NCI-H1930 (cell line): ENCODE measurements at places on chromosomes 3 and 15.

DNA sequence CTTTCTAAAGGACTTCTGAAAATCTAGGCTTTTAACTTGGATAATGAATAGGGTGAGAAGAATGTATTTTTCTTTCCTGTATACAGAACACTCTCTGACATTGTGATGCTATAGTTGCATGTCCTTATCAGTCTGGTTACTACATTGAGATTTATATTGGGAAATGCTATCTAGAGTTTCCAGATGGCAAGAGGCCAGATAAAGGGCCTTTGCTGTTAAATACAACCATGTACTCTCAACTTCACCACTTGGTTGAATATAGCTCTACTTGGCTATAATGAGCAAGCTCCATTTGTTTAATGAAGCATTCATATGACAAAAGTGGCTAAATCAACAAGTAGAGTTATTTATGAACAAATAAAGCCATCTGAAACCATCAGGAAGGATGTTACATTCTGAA lies 91.0 kb downstream of the IGSF11 start:
- no peak for DNase-seq

DNA sequence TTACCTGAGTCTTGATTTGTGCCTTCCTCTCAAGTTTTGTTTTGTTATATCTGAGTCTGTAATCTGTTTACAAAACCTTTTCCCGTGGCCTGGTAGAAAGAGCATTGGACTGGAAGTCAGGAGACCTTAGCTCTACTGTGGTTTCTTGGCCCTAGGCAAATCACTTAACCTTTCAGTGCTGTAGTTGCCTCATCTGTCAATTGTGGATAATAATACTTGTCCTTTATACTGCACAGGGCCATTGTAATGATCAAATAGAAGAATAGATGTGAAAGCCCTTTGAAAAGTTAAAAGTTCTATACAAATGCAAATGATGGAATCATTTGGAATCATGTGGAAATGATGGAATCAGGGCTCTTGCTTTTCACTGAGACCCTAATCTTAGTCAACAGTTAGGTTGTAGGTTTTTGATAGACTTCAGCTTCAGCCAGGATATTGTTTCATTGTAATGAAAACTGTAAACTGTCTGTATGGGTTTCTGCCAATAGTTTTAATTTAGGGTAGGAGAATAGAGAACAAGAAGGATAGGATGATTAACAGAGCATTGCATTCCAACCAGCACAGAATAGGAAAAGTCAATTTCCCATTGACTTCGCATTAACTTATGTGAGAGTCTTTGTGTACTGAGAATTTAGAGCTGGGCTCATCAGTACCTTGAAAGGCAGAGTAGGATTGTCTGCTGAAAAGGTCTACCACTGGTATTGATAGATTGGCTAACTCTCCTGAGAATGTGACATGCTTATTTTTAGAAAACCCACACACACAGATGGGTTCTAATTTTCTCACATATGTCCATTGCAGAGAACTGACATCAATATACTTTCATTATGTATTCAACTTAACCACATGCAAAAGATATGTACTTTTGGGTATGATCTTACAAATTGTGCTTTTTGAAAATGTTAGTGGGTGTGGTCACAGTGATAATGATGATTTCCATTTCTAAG lies 21.8 kb downstream of the MAP2K5 start:
- no peak for DNase-seq

DNA sequence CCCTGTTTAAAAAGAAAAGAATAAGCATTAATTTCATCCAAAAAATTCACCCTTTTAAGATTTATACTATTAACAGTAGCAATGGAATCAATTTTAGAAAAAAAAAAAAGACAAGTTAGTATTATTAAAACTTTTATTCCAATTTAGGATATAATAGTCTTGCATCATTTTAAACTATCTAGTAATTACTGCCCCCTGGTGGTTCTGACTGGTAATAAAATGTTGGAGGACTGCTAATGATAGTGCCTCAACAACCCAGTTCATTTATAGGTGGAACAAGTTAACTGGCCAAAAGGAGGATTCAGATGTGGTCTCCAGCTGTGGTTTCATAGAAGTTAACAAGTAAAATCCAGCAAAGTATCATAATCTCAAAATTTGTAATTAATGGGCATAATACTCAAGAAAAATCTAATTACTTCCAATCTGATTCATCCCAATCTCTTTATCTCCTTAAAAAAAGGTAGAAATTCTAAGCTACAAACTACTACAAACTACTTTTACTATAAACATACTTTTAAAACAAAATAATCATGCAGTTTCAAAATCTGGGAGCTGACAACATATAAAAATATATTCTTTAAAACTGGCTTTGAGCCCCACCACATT lies 30.7 kb upstream of the WDR49 start:
- DNase-seq: peak; percentile 39

DNA sequence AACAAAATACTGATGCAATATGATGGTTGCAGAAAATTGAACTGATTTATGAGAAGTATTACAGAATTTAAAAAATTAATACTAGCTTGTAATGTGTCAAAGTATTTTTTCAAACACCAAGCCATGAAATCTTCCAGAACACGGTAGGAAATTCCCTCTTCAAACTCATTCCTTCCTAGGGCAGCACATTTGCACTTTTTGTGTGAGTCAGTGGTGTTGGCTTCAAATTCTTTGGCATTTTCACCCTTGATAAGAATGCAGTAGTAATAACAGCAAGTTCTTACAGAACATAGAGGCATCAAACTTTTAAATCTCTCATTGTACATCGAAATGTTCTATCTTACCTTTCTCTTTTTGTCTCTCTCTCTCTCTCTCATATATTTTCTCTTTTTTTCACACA lies 191.8 kb downstream of the CGGBP1 start:
- DNase-seq: no peak

DNA sequence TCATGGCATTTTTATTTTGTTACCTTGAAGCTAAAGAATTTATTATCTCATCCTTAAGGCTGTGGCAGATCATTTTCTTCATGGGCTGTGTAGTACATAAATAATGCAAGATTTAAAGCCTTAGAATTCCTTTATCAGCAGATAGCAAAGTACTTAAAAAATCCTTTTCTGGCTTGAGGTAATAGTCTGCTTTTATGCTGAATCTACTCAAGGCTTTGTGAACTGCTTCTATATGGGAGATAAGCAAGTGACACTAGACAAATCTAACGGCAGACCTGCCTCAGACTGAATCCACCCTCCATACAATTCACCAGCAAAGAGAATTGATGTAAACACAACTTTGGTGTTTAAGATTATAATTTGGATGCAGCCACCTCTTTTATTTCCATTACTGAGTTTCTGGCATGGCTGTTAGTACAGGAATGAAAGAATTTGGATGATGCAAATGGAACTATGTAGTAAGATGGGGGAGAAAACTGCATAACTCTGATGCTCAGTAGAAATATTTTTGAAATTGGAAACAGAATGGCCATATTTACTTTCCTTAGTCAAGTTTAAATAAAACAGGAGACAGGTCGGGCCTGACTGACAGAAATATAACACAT lies 1121.5 kb downstream of the NAALADL2 start:
- DNase-seq: no peak

- DNase-seq: no peak
Observed at GRCh38 chr3:12186515-12187286, 28.0 kb upstream of the TIMP4 start.

- DNase-seq: no peak
Observed at GRCh38 chr3:101936419-101937356, 87.4 kb downstream of the NFKBIZ start.

- no peak for DNase-seq
Observed at GRCh38 chr3:176579711-176580185, 617.5 kb downstream of the TBL1XR1 start.

DNA sequence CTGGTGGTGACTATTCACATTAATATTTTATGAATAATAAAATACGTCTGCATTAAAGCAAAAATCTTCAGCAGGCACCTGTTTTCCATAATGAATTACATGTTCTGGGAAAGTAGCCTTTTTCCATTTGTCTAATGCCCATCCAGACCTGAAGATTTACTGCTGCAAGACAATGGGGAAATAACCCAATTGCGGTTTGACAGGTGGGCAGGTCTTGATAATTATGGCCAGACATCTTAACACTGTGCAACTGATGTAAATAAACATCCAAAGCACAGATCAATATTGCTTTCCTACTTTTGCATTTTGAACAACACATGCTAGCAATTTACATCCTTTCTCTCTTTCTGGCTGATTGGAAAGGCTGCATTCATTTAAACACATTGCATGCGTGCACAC lies 173.9 kb downstream of the MEIS2 start:
- DNase-seq: peak; percentile 73

DNA sequence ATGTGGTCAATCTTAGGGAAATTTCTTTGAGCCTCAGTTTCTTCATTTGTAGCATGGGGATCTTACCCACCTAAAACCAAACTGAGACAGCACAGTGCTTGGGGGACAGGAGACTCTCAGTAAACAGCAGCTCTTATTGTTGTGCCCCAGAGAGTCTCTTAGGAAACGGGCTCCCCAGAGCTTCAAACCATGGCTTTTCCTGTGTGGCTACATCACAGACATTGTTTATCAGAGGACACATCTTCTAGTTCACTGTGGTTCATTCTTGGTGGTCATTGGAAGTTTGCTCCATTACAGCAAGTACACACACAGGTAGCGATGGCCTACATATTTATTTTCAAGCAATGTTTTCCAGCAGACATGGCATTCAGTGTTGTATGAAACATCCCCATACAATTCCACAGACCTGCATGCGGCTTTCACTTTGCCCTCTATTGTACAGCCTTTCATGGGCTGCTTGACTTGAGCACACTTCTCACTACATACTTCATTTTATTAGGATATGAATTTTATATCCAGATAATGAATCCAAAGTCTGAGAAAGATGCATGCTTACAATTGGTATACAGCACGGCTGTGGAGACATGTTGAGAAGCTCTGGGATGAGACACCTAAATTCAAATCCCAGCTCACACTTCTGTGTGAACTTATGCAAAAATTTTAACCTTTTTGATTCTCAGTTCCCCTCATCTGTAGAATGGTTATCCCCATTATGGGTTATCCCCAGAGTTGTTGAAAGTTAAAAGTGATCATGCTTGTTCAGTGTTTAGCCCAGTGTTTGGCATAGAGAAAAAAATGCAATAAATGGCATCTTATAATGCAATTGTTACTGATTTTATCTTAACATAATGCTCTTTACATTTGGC lies 84.8 kb upstream of the ICE2 start:
- DNase-seq: no peak

DNA sequence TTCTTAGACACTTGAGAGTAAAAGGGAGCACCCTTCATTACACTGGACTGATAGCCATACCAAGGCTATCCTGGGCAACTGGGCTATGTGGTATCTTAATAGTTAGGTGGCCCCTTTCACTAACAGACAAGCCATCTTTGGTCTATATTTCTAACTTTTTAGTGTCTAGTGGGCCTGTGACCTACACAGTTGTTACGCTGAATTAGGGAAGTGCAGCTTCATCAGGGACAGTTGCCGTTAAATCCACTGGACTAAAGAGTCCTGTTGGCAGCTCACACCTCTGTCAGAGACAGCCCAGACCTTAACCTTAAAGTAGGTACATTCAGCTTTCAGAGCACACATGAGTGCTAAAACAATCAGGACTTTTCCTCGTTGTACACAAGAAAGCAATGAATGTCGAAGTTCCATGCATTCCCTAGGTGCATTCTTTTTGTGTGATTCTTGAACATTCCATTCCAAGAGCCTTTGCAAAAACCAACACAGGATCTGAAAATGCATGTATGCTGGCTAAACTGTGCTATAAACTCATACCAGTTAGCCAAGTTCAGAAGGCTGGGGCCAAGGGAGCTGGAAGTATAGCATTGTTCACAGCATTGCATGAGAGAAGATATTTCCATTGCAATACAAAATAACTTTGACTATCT lies 230.2 kb upstream of the EIF1B start:
- DNase-seq: no peak

DNA sequence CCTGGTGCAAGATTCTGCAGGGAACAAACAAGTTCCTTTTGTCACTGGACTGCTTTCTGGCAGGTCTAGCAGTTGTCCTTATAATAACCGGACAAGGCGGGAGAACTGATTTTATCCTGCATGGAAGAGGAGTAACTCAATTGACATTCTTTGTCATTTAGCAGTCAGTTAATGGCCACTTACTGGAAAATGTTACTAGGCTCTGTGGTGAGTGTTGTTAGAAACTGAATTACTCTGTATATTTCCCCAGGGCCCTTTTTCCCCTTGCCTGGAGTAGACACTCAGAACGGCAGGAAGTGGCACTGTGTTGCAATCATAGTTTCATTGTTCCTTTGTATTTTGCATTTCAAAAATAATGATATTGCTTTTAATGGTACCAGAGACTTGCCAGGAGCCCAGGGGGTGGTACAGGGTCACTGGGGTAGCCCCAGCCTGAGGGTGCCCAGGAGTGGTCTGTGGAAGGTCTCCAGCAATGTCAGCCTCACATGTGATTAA lies 318.6 kb upstream of the LRRFIP2 start:
- no peak for DNase-seq

GRCh38 chr3:5092018-5092417 lies 30.1 kb upstream of the ARL8B start:
- no peak for DNase-seq

GRCh38 chr3:122092460-122093165 lies 37.5 kb downstream of the CD86 start:
- no peak for DNase-seq

DNA sequence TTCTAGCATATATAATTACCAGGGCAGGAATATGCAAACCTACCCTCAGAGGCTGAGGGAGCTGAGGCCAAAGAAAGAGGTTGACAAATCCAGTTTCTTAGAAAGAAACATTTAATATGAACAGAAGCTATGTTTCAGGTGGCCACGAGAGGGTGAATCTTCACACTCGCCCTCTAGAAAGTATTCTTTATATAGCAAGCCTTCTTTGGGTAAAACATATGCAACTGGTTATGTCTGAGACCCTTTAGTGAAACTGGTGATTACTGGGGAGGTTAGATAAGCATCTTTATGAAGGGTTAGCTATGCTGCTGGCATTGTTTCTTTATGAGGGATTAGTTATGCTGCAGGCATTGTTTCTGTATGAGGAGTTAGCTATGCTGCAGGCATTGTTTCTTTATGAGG lies 50.7 kb upstream of the GOLGA6L2 start:
- DNase-seq: peak; percentile 5

DNA sequence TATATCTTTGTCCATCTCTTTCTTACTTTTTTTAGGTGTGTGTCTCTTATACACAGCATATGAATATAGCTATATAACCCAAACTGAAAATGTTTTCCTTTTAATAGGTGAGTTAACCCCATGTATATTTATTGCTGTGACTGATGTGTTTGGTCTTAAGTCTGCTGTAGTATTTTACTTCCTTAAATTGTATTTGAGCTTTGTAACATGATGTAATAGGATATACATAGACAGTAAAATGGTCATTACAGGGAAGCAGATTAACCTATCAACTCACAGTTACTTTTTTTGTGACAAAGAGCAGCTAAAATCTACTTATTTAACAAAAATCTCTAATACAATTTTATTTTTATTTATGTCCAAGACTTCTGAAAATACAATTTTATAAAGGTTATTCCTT lies 51.8 kb upstream of the CDAN1 start:
- DNase-seq: no peak

DNA sequence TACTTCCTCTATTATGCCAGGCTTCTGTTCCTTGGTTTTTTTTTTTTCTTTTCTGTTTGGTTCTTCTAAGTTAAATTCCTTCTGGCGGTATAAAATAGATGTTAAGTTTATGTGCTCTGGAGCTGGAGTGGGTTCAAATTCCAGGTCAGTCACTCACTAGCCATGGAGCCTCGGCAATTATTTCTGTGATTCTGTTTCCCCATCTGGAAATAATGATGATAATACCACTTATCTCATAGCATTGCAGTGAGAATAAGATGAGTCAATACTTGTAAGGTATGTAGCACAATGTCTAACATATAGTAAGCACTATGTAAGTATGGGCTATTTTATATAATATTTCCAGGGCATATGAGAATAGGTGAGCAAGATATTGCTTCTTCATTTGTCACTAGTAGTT lies 33.2 kb upstream of the ZDHHC23 start:
- no peak for DNase-seq
